AML-193 (cell line): ENCODE measurements at places on chromosomes 6 and 20.

DNA sequence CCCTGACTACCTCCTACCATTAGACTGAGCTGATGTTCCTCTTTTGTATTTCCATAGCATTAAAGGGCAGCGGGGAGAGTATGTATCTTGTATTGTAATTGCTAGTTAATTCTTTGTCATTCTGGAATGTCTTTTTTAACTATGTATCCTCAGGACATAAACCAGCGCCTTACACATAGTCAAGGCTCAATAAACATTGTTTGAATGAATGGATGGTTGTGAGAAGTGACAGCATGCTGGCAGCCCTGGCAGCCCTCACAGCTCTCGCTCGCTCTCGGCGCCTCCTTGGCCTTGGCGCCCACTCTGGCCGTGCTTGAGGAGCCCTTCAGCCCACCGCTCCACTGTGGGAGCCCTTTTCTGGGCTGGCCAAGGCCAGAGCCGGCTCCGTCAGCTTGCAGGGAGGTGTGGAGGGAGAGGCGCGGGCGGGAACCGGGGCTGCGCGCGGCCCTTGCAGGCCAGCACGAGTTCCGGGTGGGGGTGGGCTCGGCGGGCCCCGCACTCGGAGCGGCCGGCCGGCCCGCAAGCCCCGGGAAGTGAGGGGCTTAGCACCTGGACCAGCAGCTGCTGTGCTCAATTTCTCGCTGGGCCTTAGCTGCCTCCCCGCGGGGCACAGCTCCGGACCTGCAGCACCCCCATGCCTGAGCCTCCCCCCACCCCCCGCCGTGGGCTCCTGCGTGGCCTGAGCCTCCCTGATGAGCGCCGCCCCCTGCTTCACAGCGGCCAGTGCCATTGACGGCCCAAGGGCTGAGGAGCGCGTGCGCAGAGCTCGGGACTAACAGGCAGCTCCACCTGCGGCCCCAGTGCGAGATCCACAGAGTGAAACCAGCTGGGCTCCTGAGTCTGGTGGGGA, 93.1 kb downstream of the RNF182 start:
- DNase-seq = no peak

GRCh38 chr20:57412347-57413029, 21.3 kb downstream of the RBM38 start:
- no peak for DNase-seq

GRCh38 chr6:41345901-41346300, 10.5 kb downstream of the NCR2 start:
- DNase-seq = no peak

DNA sequence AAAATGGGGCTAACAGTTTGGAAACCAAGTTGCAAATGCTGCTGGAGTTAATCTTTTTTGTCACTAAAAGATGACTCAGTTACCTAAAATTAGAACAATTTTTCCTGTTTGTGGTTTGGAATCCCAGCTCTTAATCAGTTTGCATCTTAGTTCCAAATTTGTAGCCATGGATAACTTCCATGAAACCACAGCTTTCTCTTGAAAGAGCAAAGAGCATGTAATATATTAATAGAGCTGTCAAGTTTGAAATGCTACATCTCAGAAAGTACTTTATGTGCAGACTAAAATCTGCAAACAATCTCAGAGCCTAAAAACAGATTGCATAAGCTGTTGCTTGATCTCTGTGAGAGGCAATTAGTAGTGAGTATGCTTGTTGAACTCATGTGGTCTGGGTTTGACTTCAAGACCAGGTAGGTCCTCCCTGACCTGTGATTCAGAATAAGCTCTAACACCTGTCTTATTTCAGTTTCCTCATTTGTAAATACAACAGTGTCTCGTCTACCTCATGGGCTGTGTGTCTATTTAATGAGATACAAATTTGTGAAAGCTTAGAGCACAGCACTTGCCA, 23.5 kb downstream of the DHX35 start:
- DNase-seq = no peak

GRCh38 chr6:136991646-136992045, 53.1 kb downstream of the IL20RA start:
- peak; percentile 57 for DNase-seq

DNA sequence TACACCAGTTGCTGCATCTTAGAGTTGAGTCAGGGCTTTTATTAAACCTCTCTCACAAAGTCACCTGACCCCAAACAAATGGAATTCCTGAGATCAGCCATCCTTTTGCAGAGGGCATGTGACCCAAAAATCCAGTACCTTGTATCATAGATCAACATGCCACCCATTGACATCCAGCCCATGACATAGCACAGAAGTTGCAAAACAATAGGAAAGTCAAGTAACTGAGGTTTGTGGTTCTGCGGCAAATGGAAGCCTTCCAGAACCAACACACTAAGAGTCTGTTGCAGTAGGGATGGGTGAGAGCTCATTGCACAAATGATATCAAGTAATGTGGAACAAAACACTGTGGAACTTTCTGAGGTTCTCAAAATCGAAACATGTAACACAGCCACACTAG, 111.2 kb downstream of the PDE7B start:
- DNase-seq = peak; percentile 65

DNA sequence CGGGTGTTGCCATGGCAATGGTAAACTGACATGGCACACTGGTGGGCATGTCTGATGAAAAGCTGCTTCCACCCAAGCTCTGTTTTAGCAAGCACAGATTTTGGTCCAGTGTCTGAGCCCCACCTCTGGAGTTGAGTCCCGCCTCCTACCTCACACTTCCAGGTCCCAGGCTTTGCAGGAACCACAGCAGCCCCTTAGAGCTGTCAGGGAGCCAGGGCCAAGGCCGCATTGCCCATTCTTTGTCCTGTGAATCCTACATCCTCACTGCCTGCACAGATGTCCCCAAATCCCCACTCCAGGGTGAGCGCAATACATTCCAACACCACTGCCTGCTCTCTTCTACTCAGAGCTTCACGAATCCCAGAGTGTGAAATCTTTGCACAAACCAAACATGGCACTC, 292.2 kb downstream of the PREX1 start:
- no peak for DNase-seq

DNA sequence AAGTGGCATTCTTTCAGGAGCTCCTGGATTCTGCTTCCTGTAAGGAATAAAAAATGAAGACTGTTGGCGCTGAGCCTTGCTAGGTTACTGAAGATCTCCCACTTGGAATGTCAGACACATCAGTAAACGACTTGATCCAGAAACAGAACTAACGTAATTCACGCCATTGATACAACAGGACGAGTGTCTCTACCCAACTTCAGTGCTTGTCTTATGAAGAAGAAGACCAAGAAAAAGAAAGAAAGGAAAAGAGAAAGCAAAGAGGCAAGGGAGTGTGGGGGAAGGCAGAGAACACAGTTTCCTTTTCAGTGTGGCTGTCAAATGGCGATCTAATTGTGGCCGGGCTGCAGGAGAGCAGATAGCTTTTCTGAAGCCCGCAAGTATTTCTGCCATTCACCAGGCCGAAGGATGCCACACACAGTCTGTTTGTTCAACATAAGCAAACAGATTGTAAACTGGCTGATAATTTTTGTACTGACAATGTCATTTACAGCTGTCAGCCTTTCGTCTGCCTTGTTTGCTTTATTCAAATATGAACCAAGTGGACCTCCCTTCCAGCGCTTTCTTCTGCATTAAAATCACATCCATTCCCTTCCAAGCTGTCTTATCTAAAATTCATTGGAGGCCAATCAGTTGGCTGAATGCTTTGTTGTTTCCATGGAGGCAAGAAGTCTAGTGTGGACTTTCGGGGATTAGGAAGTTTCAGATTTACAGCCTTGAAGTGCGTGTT, 180.6 kb downstream of the FOXA2 start:
- DNase-seq = no peak

DNA sequence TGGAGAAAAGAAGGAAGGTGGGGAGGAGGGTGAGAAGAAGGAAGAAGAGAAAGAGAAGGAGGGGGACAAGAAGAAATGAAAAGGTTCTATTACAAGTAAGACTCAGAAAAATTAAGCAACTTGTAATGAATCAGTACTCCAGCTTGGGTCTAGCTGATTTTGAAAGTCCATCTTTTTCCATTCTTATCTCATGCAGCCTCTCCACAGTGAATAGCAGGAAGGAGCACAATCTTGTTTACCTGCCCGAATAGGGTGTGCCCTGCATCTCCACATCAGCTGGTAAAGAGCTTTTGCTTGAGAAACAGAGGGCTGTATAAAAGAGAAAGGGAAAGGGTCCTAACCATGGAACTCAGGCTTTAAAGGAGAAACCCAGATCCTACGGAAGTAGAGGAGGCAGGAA, 348.8 kb downstream of the TPBG start:
- DNase-seq = no peak
